ENCODE measurements at places on chromosomes 7 and 10. TPM values are rescaled to one million over a fixed set of nuclear protein-coding genes. Genes with fewer than 3 reads are reported as not detected.

AGR2 gene
- 6.3 TPM for total RNA-seq

GRCh38 chr10:132987671-132988571, 45.6 kb upstream of the CFAP46 start:
- DNase-seq: no peak
- H3K36me3 ChIP-seq: no peaks in the 10 kb centered on the region
- H3K27ac ChIP-seq: no peak overlapping the region
- no peak overlapping the region for H3K4me3 ChIP-seq

DNA sequence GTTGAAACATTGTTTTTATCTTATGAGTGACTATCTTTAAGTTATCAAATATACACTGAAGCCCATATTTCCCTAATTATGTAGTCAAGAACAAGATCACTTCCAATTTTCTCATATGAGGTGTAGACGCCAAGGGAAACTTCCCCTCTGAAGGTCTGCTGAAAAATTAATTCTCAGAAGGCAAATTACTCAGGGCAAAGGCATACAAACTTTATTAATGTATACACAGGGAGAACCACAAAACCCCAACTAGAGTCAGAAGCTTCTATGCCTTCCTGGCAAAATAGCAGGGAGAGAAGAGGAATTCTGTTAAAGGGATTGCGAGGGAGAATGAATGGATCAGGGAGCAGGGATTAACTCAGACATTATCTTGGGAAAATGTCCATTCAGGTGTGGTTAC, 83.4 kb downstream of the DOCK4 start:
- no peaks in the 10 kb centered on the region for H3K27me3 ChIP-seq
- H3K27ac ChIP-seq: no peak overlapping the region
- no peaks in the 10 kb centered on the region for H3K36me3 ChIP-seq

VAX1 gene
- not detected for total RNA-seq

CYP2W1 gene
- total RNA-seq: not detected

DNA sequence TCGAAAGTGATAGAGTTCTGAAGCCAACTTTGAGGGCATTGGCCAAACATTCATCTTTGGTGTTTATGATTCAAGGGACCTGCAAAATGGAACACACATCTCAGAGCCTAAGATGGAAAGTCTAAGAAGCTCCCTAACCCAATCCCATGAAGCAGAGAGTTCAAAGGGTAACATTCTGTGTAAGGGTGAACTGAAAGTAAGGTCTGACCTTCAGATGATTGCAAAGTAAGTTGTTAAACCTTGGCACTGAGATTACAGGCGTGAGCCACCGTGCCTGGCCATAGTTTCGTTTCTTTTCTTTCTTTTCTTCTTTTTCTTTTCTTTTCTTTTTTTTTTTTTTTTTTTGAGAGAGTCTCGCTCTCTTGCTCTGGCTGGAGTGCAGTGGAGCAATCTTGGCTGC, 2.2 kb downstream of the ZNF212 start:
- H3K36me3 ChIP-seq: no peaks in the 10 kb centered on the region
- no peak overlapping the region for H3K27ac ChIP-seq
- no peak for DNase-seq
- no peaks in the 10 kb centered on the region for H3K27me3 ChIP-seq

Data from upper lobe of left lung (tissue), 6 donors.